ENCODE measurements at places on chromosomes 7 and 10.

GRCh38 chr7:6606866-6607583 lies 8.4 kb upstream of the ZNF853 start:
- no peak for DNase-seq

DNA sequence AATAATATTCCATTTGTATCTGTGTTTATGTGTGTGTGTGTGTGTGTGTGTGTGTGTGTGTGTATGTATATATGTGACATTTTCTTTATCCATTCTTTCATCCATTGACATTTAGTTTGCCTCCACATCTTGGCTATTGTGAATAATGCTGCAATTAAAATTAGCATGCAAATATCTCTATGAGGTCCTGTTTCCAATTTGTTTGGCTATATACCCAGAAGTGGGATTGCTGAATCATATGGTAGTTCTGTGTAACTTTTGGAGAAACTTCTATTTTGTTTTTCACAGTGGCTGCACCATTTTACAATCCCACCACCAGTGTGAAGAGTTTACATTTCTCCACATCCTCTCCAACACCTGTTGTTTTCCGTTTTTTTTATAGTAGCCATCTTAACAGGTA lies 53.1 kb downstream of the CH25H start:
- no peak for DNase-seq

- no peak for DNase-seq
Measured at GRCh38 chr10:99460070-99460469, 29.6 kb upstream of the GOT1 start.

- DNase-seq: no peak
Measured at GRCh38 chr10:123229927-123230630, 75.9 kb downstream of the BUB3 start.

DNA sequence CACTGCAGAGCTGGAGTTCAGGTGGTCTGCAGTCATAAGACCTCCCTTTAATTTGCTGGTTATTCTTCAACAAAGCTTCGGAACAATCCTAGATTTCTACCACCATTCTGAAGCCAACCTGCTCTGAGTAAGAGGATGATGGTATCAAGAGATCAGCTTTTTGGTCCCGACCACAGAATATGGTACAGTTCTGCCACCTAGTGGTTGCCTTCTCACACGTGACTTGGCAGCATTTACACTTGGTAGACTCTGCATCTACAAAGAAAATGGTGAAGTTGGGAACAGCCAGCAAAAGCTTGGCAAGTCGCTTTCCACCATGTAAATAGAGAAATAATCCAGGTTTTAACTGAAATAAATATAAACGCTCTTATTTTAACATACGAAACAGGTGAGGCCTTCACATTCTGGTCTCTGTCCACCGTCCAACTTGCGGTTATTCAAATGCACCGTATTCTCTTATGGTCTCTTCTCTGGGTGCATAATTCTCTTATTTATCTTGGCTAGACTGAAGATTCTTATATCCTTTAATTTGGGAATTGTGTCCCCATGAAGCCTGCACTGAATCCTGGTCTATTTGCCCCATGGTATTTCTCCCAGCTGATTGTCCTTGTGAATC lies 173.9 kb upstream of the GRM3 start:
- no peak for DNase-seq

- no peak for DNase-seq
Measured at GRCh38 chr10:113572520-113573290, 19.9 kb downstream of the HABP2 start.

- DNase-seq: peak; percentile 14
Measured at GRCh38 chr10:101354328-101355071, 535 bp downstream of the BTRC start.

GRCh38 chr7:114413761-114414155 lies 857 bp upstream of the FOXP2 start:
- DNase-seq: no peak

Measured in activated T-helper 1 cell treated with anti-CD3 and anti-CD28 coated beads, Interleukin-2, amount 50 U/mL, for 16 hours (primary cell).